Natural killer cell (primary cell): ENCODE measurements at places on chromosomes 2 and 18. TPM values are rescaled to one million over a fixed set of nuclear protein-coding genes. Genes with fewer than 3 reads are reported as not detected.

GRCh38 chr2:41965909-41966295 is 81.9 kb upstream of the PKDCC start:
- DNase-seq = no peak

- DNase-seq = no peak
Measured at GRCh38 chr2:34705551-34706247, 1106.6 kb upstream of the FAM98A start.

- DNase-seq = no peak
Measured at GRCh38 chr2:5561006-5561405, 131.2 kb upstream of the SOX11 start.

CRACDL gene
- total RNA-seq = 0.11 TPM

- no peak for DNase-seq
Measured at GRCh38 chr2:32250290-32250689, 14.4 kb downstream of the NLRC4 start.

EGR4 gene
- total RNA-seq = 0.28 TPM

DNA sequence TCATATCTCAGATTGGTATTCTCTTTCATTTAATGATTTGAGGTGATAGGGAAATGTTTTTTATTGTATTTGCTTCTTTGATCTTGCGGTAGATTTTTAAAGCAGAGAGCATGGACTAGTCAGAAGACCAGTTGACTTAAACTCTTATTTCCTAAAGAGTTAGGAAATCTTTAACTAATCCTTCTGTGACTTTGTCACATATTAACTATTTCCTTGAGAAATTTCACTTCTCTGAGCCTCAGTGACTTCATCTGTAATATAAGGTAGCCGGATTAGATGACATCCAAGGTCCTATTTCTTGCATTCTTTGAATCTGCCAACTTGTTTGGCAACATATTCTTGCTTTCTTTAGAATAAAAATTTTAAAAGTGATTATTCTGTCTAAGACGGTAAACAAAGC is 55.6 kb downstream of the MTX2 start:
- no peak for DNase-seq

IL37 gene
- not detected for total RNA-seq

DNA sequence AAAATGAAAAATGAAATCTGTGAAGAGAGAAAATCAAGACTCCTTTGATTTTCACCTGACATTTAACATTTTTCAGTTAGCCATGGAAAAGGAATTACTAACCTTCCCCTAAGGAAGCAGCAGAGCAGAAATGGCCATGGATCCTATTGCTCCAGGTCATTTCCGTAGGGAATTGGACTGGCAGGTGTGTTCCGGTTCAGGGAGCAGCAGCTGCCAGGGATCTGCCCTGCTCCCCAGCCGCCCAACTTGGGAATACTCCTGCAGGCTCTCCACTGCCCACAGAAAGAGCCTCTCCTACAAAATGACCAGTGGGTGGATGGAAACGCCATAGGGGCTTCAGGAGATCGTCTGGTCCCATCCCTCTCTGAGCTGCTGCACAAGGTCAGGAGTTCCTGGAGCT is 86.0 kb upstream of the MAPK4 start:
- DNase-seq = no peak

DNA sequence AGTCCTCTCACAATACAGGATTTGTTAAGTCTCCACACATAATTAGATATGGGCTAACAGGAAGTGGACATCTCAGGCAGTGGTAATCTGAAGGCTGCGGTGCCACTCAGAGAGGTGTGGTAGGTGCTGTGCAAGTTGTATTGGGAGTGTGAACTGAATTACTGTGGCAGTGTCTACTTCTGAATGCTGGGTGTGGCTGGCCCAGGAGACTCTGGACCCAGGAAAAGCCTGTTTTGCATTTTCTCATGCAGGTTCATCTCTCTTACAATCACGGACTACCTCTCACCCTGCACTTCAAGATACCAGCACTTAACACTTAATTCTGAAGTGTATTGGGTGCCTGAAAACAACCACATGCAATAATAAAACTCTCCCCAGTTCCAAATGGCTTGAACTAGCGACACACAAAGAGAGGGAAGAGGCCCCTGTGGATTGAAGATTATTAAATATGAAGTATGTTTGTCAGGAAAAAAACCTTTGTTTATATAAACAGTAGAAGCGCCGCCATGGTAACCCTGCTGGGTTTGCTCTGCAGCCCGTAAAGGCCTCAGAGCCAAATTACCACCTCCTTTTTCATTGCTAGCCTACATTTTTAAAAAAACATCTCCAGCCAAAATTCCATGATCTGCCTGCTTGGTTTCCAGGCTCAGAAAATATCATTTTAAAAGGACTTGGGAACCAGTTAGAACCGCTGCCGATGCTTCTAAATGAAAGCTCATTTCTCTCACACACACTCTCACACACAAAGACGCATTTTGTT is 77.5 kb downstream of the GFPT1 start:
- DNase-seq = no peak

DNA sequence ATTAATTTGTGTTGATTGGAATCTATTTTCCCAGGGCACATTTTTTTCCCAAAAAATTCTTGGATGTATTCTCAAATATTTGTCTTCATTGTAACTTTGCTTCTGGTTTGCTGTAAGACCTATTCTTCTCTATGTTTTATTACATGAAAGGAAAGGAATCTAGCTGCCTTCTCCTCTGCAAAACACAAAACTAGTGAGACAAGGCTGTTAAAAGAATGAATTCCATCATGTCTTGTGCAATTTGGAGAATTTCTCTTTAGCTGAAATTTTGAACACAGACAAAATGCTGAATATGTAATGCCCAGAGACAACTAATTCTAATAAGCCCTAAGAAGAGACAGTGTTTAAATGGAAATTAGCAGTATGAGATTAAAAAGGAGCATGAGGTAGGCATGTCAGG is 275.9 kb downstream of the CDH20 start:
- DNase-seq = no peak

DNA sequence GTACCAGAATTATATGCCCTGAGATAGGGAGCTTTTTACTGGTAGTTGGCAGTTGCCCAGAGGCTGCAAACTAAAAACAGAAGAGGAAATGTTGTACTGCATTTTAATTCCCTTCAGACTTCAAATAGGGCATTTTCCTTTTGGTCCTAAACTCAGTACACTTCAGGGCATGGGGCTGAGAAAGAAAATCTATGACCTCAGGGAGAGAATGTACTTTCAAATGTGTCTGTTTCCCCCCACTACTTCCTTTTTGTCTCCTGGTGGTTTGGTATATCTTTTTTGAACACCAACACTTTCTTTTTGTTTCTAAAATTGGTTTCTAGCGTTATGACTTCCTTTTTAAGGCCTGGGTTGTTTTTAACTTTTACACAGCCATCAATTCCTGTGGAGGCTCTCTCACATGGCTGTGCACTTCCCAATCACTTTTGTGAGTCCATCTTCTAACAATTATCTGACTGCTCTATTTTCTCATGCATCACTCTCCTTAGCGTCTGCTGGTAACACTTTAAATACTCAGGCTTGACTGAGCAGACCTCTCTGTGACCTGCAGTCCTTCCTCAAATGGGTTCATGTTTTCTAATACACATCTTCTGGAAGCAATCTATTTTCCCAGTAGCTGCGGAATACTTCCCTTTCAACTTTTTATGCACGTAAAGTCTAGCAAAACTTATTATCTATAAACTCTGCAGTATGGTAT is 596.0 kb downstream of the LRP1B start:
- no peak for DNase-seq

CNGA3 gene
- total RNA-seq = not detected

NPPC gene
- total RNA-seq = not detected

GRCh38 chr2:21643180-21643579 is 519.4 kb downstream of the TDRD15 start:
- DNase-seq = no peak

DNA sequence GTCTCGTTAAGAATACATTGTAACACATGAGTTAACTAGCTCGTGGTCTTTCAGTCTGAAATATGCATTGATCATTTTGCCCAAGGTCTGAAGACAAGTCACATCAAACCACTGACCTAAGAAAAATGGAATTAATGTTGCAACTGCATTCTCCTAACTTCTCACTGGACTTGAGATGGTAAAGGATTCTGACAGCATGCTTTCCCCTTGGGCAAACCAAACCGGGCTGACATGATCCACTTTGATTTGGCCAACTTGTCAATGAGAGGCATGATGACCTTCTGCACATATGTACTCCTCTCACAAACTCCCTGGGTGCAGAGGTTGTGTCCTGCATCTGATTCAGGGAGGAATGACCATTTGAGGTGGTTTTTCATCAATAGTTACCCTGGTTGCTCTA is 1982.5 kb upstream of the PIK3C3 start:
- no peak for DNase-seq

- peak; percentile 1 for DNase-seq
Measured at GRCh38 chr18:55694291-55694690, 106.3 kb upstream of the TCF4 start.

GRCh38 chr18:45687621-45688020 is 36.4 kb upstream of the SLC14A1 start:
- peak; percentile 55 for DNase-seq

- no peak for DNase-seq
Measured at GRCh38 chr18:36006997-36007396, 34.5 kb downstream of the RMP24 start.

SCN7A gene
- not detected for total RNA-seq

GRCh38 chr2:237774811-237775553 is 23.6 kb upstream of the RBM44 start:
- peak; percentile 33 for DNase-seq

GRCh38 chr2:151762694-151763093 is 28.4 kb upstream of the NEB start:
- no peak for DNase-seq

GRCh38 chr2:55970500-55970899 is 46.9 kb upstream of the EFEMP1 start:
- no peak for DNase-seq

GRCh38 chr2:241860184-241861078 is 1.7 kb upstream of the PDCD1 start:
- no peak for DNase-seq

DNA sequence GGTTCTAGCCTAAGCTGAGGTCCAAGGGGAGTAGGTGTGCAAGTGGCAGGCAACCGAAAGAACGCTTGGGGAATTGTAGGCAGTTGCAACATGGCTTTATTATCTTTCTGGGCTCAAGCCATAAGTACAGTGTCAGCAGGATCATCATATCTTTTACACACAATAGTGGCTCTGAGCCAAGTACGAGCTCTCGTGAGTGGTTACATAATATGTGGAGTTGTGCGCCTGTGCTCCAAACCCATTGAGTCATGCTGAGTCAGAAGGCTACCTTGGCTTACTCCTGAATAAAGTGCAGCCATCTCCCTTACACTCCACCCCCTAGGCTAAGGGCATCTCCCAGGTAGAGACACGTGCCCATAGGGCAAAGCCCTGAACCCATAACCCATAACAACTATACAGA is 233.9 kb downstream of the SATB2 start:
- DNase-seq = no peak

EVX2 gene
- total RNA-seq = not detected

- no peak for DNase-seq
Measured at GRCh38 chr18:47619771-47620448, 310.5 kb downstream of the SMAD2 start.

AMMECR1L gene
- 17.3 TPM for total RNA-seq

DNA sequence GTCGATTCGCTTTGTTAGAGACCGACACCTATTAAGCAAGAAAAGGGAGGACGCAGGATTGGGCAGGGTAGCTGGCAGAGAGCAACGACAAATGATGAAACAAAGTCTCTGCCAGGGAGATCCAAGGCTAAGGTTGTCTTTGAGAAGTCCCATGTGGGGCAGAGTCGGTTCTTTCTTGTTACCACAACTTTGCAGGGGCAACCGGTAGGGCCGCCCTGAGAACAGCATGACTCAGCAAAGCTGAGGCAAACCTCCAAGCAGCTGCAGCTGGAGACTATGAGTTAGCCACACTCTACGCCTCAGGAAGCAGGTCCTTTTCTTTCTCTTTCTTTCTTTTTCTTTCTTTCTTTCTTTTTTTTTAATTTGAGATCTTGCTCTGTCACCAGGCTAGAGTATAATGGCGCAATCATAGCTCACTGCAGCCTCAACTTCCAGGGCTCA is 452.3 kb upstream of the ID2 start:
- DNase-seq = peak; percentile 31

- no peak for DNase-seq
Measured at GRCh38 chr2:119879502-119879901, 119.8 kb downstream of the PTPN4 start.

- peak; percentile 17 for DNase-seq
Measured at GRCh38 chr2:24824966-24825882, 32.0 kb downstream of the CENPO start.

FAP gene
- not detected for total RNA-seq

GRCh38 chr2:190882856-190883582 is 2.4 kb downstream of the GLS start:
- no peak for DNase-seq

DNA sequence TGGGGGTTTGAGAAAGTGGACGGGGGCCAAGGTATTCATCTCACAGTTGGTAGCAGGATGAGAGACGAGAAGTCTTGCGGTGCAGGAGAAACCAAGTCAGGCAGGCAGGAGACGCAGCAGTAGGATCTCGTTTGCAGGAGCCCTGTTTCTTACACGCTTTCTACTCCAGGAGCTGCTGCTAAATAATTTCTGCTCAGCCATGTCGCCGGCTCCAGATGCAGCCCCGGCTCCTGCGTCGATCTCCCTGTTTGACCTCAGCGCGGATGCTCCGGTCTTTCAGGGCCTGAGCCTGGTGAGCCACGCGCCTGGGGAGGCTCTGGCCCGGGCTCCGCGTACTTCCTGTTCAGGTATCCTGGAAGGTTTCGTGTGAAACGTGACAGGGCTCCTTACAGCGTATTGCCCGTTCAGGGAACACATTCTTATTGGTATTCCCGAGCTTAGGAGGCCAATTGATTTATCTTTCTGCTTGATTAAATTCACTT is 494 bp downstream of the ANKZF1 start:
- DNase-seq = no peak

- no peak for DNase-seq
Measured at GRCh38 chr2:134665727-134666506, 52.9 kb downstream of the TMEM163 start.

- no peak for DNase-seq
Measured at GRCh38 chr2:142220901-142221300, 90.1 kb upstream of the LRP1B start.

DNA sequence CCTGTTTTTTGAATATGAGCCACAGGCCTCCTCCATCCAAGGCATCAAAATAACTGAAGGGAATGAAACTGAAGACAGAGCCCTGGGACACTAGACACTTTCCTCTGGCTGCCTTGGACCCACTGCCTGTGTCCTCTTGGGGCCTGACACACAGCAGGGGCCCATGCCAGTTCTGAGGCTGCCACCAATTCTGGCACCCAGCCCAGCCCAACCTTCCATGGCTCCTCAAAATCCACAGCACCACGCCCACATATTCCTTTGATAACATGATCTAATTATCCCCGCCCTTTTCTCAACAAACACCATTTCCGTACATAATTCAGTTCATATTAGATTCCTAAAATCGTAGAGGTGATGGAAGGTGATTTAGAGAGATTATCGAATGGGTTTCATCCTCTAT is 64.2 kb downstream of the EMX1 start:
- DNase-seq = no peak
